Hepatocyte (in vitro differentiated cells): ENCODE measurements at places on chromosomes 13 and 19. TPM values are rescaled to one million over a fixed set of nuclear protein-coding genes. Genes with fewer than 3 reads are reported as not detected.

The ADAMTSL5 gene
- 8.3 and 11.2 TPM in 2 replicates for total RNA-seq

The MATK gene
- total RNA-seq = not detected in 2 replicates

The KLHL26 gene
- total RNA-seq = 4.1 and 5.0 TPM in 2 replicates

The SLC25A41 gene
- total RNA-seq = 0.16 and 0.27 TPM in 2 replicates

The INSR gene
- 49.9 and 59.0 TPM in 2 replicates for total RNA-seq

The YIF1B gene
- total RNA-seq = 50.0 and 54.9 TPM in 2 replicates

The EMC10 gene
- total RNA-seq = 147 and 160 TPM in 2 replicates

The HRC gene
- 0.44 and 0.50 TPM in 2 replicates for total RNA-seq

The ZIC5 gene
- 0.04 and 0.13 TPM in 2 replicates for total RNA-seq

GRCh38 chr19:15563325-15563794 is 51.7 kb upstream of the CYP4F8 start:
- no peak for DNase-seq

GRCh38 chr19:56837492-56838023 is 3.0 kb downstream of the PEG3 start:
- no peak for DNase-seq

- DNase-seq = no peak
Measured at GRCh38 chr13:96398486-96398885, 308.6 kb downstream of the HS6ST3 start.

GRCh38 chr13:48542581-48543341 is 9.9 kb upstream of the RCBTB2 start:
- peak; percentile 46 for DNase-seq

- DNase-seq = no peak
Measured at GRCh38 chr19:38842439-38843174, 7.2 kb downstream of the HNRNPL start.

DNA sequence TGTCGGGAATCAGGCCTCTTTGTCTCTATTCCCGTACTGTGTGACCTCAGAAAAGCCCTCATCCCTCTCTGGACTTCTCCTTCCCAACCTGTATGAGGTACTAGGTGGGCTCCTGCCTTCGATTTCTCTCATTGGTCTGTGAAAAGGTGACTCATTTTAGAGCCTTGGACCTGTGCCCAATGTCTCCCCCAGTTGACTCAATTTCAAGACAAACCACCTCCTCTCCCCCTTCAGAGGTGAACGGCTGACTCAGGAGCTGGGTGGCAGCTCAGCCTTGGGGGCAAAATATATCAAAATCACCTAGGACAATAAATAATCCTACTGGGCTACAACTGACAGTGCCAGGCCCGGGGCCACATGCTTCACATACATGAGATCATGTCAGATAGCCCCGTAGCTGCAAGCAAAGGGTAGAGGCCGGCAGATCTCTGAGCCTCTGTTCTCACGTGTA is 630 bp downstream of the COQ8B start:
- DNase-seq = no peak

- no peak for DNase-seq
Measured at GRCh38 chr13:108933061-108933460, 303.6 kb downstream of the MYO16 start.

- no peak for DNase-seq
Measured at GRCh38 chr19:46733690-46734292, 12.1 kb upstream of the FKRP start.

DNA sequence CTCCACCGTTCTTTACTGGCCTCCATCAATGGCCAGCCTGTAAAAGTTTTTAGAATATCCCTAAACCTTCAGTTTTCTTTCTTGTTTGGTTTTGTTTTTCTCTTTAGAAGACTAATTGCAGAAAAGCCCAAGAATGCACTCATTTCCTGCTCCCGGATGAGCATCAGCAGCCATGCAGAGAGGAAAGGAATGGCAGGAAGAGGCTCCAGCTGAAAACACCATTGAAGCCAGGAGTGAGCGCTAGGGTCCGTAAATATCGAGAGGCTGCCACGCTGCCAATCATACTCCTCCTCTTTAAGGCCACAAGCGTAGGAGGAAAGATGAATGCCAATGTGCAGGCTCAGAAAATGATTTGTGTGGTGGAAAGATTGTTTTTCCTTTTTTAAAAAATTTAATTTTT is 57.4 kb upstream of the UBE2L5 start:
- no peak for DNase-seq

GRCh38 chr13:23381866-23382265 is 51.6 kb downstream of the SACS start:
- no peak for DNase-seq

GRCh38 chr13:91709180-91709579 is 310.8 kb downstream of the GPC5 start:
- DNase-seq = no peak

DNA sequence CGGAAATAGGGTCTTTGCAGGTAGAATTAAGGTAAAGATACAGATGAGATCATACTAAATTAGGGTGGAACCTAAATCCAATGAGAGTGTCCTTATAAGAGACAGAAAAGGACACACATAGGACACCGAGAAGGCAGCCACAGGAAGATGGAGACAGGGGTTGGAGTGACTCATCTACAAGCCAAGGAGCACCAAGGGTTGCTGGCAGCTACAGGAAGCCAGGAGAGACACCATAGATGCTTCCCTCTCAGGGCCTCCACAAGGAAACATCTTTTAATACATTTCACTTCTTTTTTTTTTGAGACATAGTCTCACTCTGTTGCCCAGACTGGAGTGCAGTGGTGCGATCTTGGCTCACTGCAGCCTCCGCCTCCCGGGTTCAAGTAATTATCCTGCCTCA is 10.1 kb downstream of the TMEM143 start:
- DNase-seq = no peak

DNA sequence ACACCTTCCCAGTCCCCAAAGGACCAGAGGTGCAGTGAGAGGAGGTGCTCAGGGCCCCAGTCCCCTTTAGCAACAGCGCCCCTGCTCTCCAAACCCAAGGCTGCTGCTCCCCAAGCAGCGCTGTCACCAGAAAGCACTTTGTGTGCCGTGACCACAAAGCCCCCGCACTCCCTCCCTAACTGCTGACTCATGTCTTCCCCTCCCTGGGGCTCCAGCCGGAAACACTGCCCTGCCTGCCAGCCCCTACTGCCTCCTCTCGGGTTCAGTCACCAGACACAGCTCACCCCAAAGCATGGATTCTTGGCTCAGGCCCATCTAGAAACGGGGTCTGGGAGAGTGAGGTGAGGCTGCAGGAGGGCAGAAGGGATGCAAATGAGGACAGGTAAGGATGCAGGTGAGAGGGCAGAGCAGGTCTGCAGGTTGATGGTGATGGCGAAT is 4.9 kb upstream of the TNFSF14 start:
- peak; percentile 72 for DNase-seq

GRCh38 chr13:49545661-49546060 is 39.7 kb downstream of the RCBTB1 start:
- no peak for DNase-seq

GRCh38 chr13:33004511-33004910 is 11.7 kb upstream of the KL start:
- DNase-seq = no peak

DNA sequence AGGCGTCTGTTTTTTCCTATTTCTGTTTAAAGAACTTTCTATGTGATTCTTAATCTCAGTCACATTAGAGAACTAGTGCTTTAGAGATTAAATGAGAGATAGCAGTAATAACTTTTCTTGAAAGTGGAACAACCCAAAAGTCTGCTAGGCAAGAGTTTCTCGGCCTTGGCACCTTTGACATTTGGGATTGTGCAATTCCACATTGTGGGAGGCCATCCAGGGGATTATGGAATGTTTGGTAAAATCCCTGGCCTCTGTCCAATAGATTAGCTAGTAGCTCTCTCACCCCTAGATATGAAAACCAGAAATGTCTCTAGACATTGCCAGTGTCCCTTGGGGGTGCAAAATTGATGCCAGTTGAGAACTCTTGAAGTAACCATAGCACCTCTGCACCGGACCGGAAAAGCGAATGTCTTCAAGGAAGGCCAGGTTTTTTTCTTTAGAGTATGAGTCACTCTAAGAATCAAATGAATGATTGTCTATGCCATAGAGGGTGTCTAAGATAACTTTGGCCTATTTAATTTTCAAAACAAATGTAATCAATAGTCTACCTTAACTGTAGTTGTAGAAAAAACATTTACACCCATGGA is 45.0 kb upstream of the IL17D start:
- DNase-seq = no peak

GRCh38 chr13:109974354-109974753 is 188.0 kb upstream of the IRS2 start:
- DNase-seq = no peak

DNA sequence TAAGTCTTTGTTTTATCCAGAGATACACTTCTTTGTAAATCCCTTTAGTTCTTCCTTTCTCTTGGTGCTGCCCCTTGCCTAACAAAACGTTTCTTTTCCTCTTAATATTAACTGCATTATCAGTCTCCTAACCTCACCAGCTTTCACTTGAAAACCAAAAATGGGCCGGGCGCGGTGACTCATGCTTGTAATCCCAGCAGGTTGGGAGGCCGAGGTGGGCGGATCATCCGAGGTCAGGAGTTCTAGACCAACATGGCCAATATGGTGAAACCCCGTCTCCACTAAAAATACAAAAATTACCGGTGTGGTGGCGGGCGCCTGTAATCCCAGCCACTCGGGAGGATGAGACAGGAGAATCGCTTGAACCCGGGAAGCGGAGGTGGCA is 329.8 kb upstream of the MIR17HG start:
- peak; percentile 18 for DNase-seq

DNA sequence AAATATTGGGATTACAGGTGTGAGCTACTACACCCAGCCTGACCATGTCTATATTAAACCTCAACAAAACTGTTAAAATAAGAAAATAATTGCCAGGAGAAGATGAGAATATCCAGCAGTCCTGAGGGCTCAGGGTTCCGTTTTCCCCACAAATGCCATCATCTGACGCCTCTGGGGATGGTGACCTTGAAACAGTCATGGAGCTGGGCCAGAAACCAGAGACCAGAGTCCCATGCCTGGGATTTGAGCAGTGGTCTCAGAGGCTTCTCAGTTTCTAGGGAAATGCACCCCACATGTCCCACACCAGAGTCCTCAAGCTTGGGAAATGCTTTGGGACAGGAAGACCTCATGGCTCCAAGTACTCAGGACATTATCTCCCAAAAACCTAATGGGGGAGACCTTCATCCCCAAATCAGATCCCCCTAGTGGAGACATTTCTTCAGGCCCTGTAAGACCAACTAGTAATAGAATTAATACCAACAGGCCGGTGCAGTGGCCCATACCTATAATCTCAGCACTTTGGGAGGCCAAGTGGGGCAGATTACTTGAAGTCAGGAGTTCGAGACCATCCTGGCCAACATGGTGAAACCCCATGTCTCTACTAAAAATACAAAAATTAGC is 2.9 kb upstream of the MAP1S start:
- DNase-seq = no peak

- DNase-seq = peak; percentile 83
Measured at GRCh38 chr19:49064768-49065611, at the start of gene NTF4. NTF4 (minus strand) TSS chr19:49064818; CDS start chr19:49061997, 2,821 bp downstream.

- DNase-seq = no peak
Measured at GRCh38 chr13:67645874-67646467, 415.8 kb upstream of the PCDH9 start.

DNA sequence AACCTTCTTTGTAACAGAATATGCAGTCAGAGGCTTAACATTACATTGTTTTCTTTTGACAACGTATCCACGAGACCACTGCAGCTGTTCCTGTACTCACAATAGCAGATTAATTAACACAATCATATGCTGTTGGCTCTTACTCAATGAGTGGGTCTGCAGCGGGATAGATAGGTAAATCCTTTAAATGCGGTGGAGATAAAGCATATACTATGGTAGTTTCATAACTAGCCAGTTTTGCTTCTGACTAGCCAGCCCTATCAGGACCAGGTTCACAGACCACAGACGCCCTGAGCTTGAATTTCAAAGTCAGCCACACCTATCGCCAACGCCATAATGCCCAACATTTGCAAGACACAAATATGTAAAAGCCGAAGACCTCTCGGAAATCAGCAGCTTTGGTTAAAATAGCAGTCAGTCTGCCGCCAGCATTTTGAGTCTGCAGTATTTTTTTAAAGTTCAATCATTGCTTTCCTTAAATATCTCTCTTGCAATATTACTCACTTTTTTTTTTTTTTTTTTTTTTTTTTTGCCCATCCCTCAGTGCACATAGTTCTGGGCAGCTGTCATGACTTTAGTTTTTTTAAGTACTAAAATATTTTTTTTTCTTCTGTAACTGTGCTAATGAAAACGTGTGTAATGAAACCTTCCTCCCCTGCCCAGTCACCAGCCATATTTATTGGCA is 120.5 kb downstream of the ZNF536 start:
- DNase-seq = no peak

GRCh38 chr19:40217934-40218890 is at the start of gene TTC9B:
TTC9B (minus strand) TSS chr19:40218384; CDS start chr19:40218381, 3 bp downstream.
- peak; percentile 67 for DNase-seq

- no peak for DNase-seq
Measured at GRCh38 chr13:24039621-24040475, 120.7 kb upstream of the SPATA13 start.

DNA sequence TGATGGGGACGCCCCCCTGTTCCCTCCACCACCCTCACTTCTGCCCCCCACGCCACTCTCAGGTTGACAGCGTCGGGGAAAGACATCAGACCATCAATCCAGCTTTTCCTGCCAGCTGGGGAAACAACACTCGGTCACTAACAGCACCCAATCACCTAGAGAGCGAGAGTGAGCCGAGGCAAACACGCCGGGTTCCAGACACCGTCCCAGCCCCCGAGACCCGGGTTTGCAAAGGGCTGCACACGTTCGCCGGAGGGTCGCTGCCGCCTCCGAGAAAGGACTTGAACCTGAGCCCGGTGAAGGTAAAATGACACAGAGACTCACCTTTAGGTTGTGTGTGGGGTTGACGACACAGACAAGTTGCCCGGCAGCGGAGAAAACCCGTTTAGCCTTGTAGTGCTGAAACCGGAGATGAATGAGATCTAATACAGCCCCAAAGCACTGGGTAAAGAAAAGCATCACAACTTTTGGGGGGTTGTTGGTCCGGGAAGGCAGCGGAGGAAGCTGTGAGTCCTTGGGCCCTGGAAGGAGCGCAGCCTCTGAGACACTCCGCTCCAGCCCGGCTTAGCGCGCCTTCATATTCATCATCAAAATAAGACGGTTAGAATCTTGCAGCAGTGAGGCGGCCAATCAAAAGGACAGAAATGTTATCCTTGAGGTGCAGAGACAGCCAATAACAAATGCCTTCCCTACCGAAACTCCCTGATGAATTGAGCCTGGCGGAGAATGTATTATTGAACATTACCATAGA is at the start of gene SIAH3:
TSS of gene SIAH3 (minus strand) at position 583 of the 751 bp plus-strand sequence. CDS start at position 459, 124 bp downstream.
- peak; percentile 14 for DNase-seq

DNA sequence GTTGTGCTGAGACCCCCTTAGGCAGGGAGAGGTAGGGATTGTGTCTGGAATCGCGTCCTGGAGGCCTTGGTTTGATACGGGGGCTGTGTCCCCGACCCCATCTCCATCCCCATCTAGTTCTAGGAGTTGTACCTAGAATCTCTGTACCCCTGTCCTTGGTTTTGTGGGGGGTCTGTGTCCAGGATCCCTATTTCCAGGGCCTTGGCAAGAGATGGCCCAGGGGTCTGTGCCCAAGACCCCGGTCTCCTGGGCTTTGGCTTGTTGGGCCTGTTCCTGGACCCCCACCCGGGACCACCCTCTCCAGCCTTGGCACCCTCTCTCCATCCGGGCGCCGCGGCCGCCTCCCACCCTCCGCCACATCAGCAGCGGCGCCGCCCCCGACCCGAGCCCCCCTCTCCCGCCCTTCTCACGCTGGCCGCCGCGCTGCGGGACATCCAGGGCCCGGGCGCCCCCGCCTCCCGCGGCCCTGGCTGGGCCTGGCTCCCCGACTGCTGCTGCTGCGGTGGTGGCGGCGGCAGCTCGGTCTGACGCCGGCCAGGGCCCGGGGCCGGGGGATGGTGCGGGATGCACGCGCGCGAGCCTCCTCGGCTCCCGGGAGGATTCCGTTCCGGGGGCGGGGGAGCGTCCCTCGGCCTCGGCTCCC is at the start of gene NUMBL:
TSS of gene NUMBL (minus strand) at position 602 of the 643 bp plus-strand sequence. CDS start at position 434, 168 bp downstream.
- no peak for DNase-seq

GRCh38 chr13:21759463-21759862 is 88.6 kb downstream of the FGF9 start:
- peak; percentile 37 for DNase-seq
